Omental fat pad (tissue), 4 donors: ENCODE measurements at places on chromosomes 3 and 15.

- no peak for DNase-seq
These were observed 45.9 kb upstream of the SEC61A1 start for GRCh38 chr3:128006061-128007032.

GRCh38 chr3:643376-643775, 446.8 kb downstream of the CHL1 start:
- no peak for DNase-seq

- no peak for DNase-seq
These were observed 85.6 kb downstream of the PDCD6IP start for GRCh38 chr3:33883951-33884561.

DNA sequence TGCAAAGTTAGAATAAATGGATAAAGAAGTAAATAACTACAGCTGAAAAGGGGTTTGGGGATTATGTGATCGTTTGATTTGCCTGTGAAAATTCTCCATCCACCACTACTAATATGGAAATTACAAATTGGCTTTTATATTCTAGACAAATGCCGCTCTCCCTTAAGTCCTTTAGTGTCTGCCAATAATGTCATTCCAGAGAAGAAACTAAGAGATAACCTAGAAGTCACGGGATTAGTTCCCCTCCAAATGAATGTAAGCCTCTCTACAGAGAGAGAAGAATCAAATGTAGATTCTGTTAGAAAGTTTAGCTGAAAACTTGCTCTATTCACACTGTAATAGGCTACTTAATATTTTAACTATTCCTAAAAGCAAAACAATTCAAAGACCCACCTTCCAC, 92.0 kb downstream of the ALDH1A2 start:
- no peak for DNase-seq

DNA sequence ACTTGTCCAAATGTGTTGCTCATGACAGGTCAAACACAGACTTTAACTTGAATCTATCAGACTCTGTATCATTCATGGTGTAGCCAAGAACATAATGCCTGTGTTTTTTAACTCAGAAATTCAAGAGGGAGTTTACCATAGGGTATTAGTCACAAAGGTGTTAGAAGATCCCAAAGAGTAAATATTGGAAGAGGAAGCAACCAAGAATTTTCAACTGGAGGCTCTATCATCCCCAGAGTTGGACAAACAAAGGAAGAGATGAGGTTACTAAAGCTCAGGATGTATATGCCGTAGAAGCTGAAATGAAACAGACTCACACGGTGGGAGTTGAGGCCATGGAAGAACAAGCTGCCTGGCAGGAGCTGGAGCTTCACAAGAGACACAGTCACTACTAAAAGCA, 116.2 kb upstream of the COL8A1 start:
- no peak for DNase-seq

GRCh38 chr3:152589644-152590043, 245.3 kb upstream of the P2RY1 start:
- no peak for DNase-seq

DNA sequence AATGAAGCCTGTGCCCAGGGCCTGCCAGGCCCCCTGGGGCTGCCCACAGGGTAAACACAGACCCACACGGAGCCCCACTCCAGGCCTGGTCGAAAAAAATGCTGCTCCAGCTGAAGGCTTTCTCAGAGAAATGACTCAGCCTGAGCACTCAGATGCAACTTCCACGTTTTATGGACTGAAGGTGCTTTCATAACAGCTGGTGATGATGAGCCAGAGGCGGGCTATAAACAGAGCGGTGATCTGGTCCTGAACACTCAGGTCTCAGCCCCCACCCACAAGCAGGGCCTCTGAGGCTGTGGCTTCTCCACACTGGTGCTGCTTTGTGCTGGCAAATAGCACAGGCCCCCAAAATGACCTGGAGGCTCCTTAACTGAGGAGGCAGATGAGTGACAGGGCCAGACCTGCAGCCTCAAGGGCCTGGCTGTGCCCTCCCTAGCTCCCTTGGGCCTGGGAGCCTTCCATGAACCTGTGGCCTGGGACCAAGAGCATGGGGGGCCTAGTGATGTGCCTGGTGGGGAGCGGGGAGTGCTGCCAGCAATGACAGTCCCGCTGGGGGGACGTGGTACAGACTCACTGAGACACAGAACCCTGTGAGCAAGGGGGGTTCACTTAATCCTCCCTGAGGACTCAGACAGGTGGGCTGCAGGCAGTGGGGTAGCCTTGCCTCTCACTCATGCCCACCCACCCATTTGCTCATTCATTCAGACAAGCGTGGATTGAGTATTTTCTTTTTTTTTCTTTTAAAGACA, 23.0 kb upstream of the FURIN start:
- DNase-seq, result no peak

- no peak for DNase-seq
These were observed 87.5 kb downstream of the RORA start for GRCh38 chr15:61141497-61142125.

DNA sequence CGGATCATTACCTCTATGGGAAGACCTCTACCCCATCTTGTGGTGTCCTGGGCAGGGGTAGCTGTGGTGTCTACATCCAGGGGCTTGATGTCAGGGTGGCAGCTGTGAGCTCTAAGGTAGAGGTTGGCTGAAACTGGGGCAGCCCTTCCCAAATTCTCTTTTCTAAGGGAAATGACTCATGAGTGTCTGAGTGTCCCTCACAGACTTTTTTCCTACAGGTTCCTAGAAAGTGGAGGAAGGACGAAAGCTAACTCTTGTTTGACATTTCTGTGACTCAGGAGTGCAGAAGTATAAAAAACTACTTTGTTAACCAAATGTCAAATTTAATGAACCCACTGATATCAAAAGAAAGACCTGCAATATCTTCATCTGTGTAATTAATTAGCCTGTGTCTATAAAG, 481.5 kb downstream of the PDCD6IP start:
- DNase-seq, result no peak

GRCh38 chr15:89129123-89129815, 41.0 kb downstream of the ABHD2 start:
- no peak for DNase-seq

GRCh38 chr15:62706317-62706716, 336.2 kb upstream of the TPM1 start:
- DNase-seq, result no peak

DNA sequence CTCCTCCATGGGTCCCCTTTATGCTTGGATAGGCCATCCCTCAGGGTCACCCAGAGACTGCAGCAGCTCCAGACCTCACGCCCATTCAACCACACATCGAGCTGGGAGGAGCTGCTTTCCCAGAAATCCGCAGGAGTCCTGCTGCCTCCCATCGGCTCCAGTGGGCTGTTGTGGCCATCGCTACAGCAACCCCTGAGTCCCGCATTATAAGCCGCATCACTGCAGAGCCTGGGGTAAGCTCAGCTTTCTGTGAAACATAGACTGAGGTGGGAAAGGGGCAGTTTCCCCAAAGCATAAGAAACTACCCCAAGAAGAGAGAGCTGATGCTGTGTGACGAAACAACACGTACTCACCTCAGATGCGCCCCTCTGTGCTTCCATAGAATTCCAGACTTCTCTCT, 35.7 kb downstream of the MRPL46 start:
- DNase-seq, result no peak

DNA sequence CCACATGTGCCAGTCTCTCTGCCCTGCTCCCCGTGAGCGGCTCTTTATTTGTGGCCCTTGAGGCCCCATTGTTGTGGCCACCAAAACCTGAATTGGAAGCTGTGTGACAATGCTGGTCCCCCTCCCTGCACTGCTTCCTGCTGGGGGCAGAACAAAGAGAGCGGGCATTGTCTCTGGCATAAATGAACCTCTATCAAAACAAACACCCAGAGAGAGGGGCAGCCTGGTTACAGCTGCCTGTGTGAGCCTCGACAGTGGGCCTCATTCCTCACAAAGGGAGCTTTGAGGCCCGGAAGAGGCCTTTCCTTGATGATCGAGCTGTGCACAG, 152.9 kb downstream of the IGF1R start:
- no peak for DNase-seq

DNA sequence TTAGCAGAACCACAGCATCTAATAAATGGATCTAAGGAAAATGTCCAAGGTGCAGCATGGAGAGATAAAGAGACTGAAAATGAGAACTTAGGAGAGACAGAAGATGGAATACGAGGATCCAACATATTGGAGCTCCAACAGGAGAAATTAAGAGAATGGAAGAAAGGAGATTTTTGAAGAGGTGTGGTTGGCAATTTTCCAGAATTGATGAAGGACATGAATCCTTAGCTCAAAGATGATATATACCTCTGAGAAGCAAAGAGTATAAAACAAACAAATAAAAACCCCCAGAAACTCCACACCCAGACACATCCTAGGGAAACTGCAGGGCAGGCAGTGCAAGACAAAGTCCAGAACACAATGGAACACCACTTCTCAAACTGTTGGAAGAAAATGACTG, 141.2 kb downstream of the MEGF11 start:
- no peak for DNase-seq

GRCh38 chr15:58487724-58488120, 55.9 kb downstream of the LIPC start:
- no peak for DNase-seq

DNA sequence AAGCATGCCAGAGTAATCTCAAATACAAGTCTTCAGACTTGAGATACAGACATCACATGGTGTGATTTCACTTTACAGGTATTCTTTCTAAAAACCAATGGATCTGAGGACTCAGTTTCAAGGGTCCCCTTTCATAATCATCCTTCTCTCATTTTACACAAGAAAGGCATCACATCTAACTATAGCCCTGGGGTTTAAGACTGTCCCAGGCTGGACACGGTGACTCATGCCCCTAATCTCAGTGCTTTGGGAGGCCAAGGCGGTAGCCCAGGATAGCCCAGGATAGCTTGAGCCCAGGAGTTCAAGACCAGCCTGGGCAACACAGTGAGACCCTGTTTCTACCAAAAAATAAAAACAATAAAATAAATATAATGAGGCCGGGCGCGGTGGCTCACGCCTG, 36.4 kb downstream of the UBP1 start:
- no peak for DNase-seq

GRCh38 chr3:170162630-170163029, 18.9 kb downstream of the PHC3 start:
- no peak for DNase-seq

DNA sequence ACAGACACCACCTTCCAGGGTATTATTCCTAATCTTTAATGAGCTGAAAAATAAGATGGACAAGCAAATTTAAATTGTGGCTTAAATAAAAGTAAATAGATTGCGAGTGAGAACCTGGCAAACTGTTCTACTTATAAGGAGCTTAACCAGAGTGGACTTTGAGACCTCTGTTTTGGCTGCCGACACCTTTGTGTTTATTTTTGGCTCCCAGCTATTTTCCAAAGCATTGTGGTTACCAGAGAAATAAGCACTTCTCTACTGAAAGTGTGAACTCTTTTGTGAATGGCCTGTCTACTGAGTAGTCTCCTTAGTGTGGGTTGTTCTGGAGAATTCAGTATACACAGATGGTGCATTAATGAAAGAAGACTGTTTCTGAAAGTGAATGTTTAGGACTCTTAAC, 109.4 kb downstream of the ATP8B4 start:
- no peak for DNase-seq

GRCh38 chr3:86695752-86696151, 295.2 kb downstream of the VGLL3 start:
- no peak for DNase-seq

DNA sequence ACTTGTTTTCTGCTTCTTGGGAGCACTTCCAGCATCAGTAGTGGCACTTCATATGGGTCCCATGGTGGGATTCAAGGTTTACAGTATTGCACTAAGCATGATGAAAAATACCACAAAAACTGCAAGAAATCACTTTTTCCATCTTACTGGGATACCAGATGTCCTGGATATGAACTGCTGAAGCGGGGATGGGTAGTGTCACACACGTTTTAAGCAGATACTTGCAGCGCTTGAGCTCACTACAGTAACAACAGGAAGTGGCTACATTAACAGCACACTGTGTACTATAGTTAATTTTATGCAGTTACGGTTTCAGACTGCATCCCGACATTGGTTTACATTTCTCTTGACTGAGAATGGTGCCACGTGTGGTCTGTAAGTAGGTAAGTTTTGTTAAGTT, 3.5 kb upstream of the ISG20 start:
- DNase-seq, result no peak

- DNase-seq, result no peak
These were observed 14.6 kb downstream of the CYP19A1 start for GRCh38 chr15:51323749-51324148.
